ENCODE measurements at places on chromosomes 3 and 15.

GRCh38 chr3:166390303-166390702 lies 553.1 kb upstream of the BCHE start:
- DNase-seq: no peak

DNA sequence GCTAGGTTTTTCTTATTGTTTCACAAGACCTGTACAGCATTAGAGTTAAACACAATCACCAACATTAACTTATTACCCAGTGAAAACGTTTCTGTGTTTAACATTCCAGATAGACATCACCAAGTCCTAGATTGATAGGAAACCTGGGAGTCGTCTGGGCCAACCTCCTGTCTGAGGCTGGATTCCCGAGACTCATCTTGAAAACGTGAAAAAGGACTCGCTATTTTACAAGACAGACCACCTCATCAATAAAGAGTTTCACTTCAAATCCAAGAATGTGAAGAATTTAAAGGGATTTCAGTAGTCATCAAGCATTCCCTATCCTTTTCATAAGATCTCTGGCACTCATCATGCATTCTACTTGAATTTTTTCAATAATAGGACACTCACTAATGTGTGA lies 626.6 kb downstream of the MCTP2 start:
- DNase-seq: no peak

GRCh38 chr3:57288403-57288802 lies 4.1 kb downstream of the ASB14 start:
- no peak for DNase-seq

DNA sequence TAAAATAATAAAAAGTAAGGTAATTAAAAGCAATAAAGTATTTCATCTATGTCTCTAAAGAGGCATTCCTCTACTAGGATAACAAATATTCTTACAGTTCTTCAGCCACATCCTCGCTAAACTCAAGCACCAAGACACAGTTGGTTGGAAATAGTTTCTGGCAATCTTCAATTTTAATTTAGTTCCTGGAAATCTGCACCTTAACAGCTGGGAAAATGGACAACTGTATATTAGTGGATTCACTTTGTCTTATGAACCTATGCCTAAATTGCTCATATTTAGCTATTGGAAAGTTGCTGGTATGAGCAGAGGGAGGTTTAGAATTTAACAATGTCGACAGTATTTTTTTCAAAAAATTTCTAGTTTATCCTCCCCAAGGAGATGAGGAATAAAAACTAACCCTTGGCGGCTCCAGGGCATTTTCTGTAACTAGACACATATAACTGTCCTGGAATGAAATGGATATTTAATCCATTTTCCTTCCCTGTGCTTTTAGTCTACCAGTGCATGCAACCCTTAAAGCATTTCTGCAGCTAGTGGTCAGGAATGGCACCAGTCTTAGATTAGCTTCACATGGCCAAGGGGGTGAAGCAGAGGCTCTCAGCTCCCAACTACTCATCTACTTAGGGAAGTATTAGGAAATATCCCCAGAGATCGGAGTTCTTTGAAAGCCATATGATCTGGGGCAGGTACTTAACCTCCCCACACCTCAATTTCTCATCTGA lies 290.0 kb upstream of the THBS1 start:
- DNase-seq: no peak

DNA sequence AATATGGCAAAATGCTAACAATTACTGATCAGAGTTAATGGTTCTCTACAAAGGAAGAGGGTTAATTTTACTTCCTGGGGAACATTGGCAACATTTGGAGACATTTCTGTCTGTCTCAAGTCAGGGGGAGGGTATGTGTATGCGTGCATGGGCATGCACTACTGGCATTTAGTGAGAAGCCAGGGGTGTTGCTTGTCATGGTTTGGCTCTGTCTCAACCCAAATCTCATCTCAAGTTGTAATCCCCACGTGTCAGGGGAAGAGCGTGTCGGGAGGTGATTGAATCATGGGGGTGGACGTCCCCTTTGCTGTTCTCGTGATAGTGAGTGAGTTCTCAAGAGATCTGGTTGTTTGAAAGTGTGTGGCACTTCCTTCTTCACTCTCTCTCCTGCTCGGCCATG lies 28.3 kb upstream of the TNIK start:
- no peak for DNase-seq

- no peak for DNase-seq
These were observed 45.2 kb upstream of the GOLGA8B start for GRCh38 chr15:34628577-34629152.

DNA sequence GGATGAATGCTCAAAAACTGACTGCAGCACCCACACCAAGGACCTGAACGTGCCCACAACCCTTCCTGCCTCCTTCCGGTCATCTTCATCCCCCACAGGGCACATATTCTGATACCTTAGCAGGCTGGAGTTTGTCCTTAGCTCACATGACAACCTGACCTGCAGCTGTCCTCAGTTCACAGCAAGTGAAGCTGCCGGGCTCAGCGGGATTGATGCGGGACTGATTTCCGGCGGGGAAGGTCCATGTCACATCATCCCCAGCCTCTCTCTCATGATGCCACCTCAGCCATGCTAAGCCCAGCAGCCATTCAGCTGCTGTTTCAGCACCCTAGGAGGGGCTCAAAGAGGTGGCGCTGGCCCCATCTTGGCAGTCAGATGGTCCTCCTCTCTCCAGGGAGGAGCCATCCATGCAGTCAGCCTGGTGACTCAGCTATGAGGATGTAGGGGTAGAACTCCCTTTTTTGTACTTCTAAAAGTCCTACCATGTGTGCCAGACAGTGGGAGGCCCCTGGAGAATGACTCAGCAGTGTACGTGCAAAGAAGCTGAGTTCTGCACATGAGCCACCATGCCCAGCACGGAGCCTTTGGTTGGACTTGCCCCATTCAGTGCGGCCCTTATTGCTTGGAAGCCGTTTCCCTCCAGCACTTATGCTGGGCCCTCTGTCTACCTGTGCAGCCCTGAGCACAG lies 9.5 kb downstream of the CA12 start:
- DNase-seq: no peak

DNA sequence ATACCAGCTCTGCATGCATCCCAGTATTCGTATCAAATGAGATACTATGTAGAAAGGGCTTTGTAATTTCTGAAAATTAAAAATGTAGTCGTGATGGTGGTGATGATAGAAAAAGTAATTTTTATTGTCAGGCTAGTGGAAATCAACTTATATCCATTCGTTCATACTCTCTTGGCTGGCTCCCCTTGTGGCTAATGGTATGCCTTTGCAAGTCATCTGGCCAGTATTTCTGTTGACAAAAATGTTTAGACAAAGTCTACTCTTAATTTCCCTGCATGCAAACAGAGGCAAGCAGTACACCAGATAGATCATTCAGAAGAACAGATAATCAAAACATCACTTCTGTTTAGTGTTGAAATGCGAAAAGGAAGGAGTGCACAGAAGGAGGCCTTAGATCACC lies 49.6 kb upstream of the DUT start:
- DNase-seq: no peak

DNA sequence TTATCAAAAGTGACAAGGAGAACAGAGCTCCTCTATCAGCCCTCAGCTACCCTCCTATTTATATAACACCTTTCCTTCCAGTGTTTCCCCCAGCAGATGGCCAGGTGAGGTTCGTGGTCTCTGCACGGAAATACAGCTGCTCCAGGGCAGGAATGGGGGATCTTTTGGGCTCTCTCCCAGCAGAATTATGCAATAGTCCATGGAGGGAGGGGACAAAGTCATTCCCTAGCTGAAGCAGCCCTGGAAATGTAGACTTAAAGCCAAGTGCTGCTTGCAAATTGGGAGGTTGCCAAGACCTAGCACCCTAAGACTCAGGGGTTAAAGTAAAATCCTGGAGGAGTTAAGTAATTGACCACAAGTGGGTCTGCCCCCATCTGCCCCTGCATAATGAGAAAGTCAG lies 256.3 kb downstream of the LRTM1 start:
- DNase-seq: no peak

- no peak for DNase-seq
These were observed 311.5 kb downstream of the EDEM1 start for GRCh38 chr3:5498981-5499380.

GRCh38 chr15:68259883-68260282 lies 17.7 kb upstream of the FEM1B start:
- no peak for DNase-seq

DNA sequence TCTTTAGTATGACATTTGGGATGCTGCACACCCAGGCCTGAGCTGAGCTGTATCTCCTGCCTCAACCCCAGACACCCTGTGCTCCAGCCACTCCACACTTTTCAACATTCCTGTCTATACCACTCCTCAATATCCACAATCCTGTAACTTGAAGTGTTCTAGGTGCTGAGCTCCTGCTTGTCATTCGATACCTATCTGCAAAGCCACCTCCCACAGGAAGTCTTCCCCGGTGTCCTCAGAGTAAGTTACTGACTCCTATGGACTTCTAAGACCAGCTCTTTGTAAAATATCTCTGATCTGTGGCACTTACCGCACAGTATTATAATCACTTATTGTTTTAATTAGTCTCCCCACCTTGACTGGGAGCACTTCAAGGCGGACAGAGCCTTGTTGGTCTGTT lies 1.2 kb upstream of the CAV3 start:
- no peak for DNase-seq

DNA sequence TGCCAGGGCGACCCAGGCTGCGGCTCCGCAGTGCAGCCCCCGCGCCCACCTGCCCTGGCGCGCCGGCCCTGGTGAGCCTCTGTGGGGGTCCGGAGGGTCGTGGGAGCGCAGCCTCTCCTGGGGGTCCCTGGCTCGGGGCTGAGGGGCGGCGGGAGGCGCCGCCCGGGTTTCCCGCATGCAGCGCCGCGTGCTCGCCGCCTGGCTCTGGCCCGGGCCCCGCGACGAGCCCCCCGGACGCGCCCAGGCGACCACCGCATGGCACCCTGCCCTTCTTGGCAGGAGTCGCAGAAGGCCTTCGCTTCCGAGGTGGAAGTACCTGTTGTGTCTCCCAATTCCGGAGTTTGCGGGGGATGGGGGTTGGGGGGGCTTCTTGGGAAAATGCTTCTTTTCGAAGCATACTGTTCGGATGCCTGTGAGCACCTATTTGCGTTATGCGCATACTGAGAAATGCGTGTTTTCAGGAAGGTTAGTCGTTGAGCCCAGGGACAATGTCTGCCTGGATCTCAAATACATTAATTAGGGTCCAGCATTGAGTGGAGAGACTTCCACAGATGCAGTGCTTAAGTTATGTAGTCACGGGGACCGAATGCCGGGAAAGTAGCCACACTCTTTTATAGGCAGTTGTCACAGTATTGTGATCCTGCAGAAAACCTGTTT lies 1.3 kb downstream of the GABRA5 start:
- no peak for DNase-seq

GRCh38 chr15:67370206-67370954 lies 115.8 kb downstream of the IQCH start:
- no peak for DNase-seq

GRCh38 chr3:19815805-19816204 lies 118.2 kb downstream of the EFHB start:
- no peak for DNase-seq

- DNase-seq: no peak
These were observed 152.3 kb downstream of the XXYLT1 start for GRCh38 chr3:195118671-195119070.

GRCh38 chr3:101624857-101625256 lies 50.9 kb downstream of the PCNP start:
- no peak for DNase-seq

- no peak for DNase-seq
These were observed 11.9 kb downstream of the CA12 start for GRCh38 chr15:63369781-63370180.

GRCh38 chr3:129525341-129525968 lies 3.0 kb upstream of the RHO start:
- DNase-seq: no peak

GRCh38 chr15:50786871-50787270 lies 21.4 kb upstream of the SPPL2A start:
- no peak for DNase-seq

DNA sequence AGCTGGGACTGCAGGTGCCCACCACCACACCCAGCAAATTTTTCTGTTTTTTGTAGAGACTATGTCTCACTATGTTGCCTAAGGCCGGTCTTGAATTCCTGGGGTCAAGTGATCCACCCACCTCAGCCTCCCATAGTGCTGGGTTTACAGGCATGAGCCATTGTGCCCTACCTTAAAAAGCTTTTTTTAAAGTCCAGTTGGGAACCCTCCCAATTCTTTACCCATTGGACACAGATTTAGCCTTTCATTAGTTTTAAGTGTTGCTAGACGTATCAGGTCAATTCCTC lies 1.7 kb upstream of the DENND4A start:
- DNase-seq: no peak

- no peak for DNase-seq
These were observed 108.1 kb downstream of the TPRA1 start for GRCh38 chr3:127482216-127483004.

DNA sequence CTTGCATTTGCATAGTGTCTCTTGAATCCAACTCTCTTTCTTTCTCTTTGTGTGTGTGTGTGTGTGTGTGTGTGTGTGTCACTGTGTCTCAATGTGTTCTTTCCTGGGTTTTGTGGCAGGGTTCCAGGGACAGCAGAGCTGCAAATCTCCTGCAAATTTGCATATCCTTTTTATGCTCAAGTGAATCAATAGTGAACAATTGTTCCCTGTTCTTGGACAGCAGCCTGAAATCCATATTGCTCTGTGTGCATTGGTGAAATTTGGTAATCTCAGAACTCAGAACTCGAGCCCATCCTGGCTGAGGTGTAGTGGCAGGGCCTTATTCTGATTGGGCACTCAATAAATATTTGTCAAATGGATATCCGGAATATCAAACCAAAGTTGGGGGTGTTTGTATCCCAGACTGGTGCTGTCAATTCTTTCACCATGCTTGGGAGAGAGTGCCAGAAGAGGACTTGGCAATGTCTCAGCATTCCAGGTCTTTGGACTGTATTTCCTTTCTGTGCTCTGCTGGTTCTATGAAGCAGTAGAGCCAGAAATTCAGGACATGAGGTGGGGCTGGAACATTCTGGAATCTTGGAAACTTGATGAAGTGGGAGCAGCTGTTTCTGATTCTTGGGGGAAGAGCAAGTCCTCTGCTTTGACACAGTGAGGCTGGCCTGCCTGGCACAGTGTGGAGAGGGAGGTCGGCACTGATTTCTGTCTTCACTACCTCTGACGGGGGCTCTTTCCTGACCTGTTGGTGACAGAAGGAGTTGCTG lies 380.6 kb upstream of the C2CD4B start:
- DNase-seq: no peak

GRCh38 chr3:3089017-3089416 lies 21.2 kb downstream of the IL5RA start:
- DNase-seq: no peak

DNA sequence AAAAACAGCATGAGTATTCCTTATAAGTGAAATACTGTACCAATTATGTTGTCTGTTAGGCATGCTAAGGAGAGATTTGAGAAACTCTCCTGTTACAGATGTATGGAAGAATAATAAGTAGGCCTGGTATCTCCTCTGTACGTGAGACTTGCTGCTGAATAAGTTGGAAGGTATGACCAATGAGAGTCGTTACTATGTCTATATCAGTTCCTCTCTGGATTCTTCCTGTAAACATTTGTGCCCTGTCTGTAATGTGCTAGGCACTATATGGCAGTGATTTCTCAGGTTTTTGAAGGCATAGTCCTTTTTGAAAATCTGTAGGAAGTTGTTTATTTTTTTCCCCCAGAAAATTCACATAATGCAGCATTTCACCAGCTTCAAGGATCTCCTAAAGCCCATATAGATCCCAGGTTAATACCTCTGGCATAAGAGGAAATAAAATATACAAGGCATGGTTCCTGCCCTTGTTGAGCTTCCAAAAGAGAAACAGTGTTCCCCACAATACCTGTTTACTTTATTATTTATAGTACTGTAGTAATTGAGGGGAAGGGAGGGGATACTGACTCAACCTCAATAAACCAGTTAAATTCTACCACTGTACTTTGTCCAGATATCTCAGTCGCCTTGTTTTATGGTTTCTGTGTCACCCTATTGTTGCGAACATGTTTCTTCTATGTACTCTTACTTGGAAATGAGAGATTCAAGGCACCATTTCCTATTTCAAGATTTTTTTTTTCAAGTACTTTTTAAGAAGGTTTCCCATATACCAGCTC lies 28.6 kb downstream of the MAP2K5 start:
- no peak for DNase-seq
